Mononuclear cell (primary cell): ENCODE measurements at places on chromosomes 3 and 15. TPM values are rescaled to one million over a fixed set of nuclear protein-coding genes. Genes with fewer than 3 reads are reported as not detected.

AHSG gene
- total RNA-seq, result not detected

IQCH gene
- total RNA-seq, result 0.42 TPM

PLA1A gene
- total RNA-seq, result 2.7 TPM

CCR1 gene
- 60.7 TPM for total RNA-seq

CLSTN2 gene
- not detected for total RNA-seq

ILDR1 gene
- 0.21 TPM for total RNA-seq

DISP2 gene
- under 0.01 TPM for total RNA-seq

COL6A6 gene
- total RNA-seq, result under 0.01 TPM

CFAP91 gene
- 0.21 TPM for total RNA-seq

ISG20 gene
- 37.8 TPM for total RNA-seq

SCN5A gene
- not detected for total RNA-seq

FSIP1 gene
- total RNA-seq, result 0.94 TPM

OXTR gene
- 0.52 TPM for total RNA-seq
